Left hindlimb (tissue), 1 donor: ENCODE measurements at places on chromosomes 4 and X.
A peak's percentile ranks its signal among the peaks of the same experiment; 100 is the strongest.

GRCh38 chr4:48905363-48906015 lies 1.1 kb downstream of the OCIAD2 start:
- no peak for DNase-seq

- DNase-seq: no peak
Measured at GRCh38 chr4:63505714-63506460, 903.4 kb downstream of the TECRL start.

DNA sequence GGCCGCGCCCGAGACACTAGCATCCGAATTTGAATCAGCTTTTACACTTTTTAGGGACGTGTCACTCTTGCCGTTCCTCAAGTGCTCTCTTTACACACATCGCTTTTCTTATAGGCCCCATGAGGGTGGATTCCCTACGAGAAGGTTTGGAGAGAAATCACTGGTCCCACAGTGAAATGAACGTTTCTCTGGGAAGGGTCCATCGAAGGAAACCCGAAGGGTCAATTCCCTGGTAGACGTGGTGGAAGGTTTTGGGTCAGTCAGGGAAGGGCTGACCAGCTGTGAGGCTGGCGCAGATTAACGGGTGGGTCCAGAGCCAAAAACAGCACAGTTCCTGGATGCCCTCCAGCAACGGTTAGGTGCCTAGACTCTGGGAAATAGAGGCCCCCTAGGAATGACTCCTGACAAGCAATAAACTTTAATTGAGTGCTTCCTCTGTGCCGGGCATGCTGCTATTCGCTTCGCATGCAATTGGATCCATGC lies 35.9 kb downstream of the ETDC start:
- peak; percentile 50 for DNase-seq

DNA sequence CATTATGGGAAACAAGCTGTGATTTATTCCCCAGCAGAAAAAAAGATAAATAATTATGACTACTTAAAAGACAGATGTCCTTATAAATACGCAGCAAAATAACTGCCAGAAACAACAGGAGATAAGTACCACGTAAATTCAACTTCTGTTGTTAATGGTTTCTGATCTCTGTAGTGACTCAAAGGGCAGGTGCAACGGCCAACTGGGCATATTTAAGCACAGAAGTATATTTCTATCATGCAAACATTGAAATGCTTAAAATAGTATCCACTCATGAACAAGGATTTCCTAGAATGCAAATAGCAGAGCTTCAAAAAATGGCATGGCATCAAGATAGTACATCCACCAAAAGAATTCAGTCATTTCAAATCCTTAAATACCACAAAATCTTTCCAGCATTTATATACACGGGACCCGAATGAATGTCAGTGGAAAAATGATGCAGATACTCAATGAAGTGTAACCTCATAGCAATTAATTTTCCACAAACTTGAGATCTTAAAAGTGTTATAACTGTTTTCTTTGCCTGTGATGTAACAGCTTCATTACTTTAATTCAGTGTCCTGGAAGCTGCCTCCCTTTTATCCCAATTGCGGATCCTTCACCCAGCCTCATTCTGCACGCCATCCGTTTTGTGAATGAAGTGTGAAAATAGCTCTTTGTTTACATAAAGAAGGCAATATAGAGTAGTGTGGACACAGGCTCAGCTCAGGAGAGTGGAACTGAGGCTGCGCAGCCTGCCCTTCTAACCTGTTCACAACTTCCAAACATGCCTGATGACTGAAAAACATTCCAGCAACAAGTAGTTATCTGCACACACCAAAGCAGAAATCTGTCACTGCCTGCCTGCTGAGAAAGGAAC lies 10.2 kb downstream of the PDGFC start:
- no peak for DNase-seq

GRCh38 chr4:184280591-184281071 lies 63.0 kb upstream of the ENPP6 start:
- no peak for DNase-seq

GRCh38 chr4:12861422-12861821 lies 622.7 kb downstream of the RAB28 start:
- no peak for DNase-seq

DNA sequence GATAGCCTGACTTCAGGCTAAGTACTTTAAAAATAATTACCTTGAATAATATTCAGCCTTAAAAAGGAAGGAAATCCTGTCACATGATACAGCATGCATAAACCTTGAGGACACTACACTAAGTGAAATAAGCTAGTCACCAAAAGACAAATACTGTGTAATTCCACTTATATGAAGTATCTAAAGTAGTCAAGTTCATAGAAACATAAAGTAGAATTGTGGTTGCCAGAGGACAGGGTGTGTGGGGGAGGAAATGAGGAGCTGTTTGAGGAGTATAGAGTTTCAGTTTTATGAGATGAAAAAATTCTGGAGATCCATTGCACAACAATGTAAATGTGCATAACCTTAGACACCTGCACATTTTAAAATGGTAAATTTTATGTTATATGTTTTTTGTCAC lies 5.6 kb upstream of the STPG2 start:
- DNase-seq: no peak

DNA sequence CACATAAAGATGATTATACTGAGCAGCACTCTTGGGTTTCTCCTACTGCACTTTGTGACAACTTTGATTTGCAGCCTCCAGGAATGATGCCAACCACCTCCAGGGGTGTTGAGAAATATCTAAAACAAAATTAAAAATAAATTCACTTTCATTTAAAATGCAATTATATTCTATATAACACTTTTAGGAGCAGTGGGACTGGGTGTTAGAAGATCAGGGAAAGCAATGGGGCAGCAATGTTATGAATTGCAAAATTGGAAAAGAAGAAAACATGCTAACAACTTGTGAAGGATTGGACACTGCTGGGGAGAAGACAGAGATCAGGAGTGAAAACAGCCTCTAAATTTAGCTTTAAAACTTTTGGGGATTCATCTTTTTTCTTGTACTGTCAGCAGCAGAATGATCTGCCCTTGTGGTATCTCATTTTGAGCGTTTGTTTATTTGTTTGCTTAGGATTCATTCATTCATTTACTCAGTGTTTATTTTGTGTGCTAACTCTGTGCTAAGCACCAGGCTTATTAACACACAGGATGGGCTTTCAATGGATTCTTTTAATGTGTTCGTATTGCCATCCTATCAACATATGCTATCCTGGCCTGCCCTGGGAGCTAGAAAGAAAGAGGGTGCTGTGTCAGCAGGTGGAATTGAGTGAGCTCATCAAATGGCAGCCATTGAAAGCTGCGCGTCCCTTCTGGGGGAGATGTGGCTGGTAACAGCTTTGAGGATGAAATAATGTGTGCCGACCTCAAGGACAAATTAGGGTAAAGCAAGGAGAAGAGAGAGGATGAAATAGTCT lies 96.5 kb downstream of the FRMPD4 start:
- DNase-seq: no peak

DNA sequence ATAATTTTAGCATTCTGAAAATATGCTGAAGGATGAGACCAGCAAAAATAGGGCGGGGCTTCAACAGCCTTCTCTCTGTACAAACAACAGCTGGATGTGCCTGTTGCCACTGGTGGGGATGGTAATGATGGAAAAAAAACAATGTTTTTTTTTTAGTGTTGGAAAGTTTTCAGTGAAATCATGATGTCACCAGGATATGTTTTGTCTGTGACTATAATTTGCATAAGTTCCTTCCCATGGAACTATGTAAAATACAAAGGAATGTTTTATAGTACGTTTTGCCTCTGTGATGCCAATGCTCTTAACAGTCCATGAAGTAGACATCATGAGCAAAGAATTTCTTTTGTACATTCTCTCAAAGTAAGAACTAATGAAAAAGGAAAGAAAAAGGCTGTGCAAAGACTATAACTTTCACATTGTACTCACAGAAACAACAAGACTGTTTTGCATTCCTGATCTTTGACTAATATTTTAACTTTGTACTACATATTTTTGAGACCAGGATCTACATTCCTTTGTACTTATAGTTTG lies 589.7 kb downstream of the SPRY1 start:
- DNase-seq: peak; percentile 60

DNA sequence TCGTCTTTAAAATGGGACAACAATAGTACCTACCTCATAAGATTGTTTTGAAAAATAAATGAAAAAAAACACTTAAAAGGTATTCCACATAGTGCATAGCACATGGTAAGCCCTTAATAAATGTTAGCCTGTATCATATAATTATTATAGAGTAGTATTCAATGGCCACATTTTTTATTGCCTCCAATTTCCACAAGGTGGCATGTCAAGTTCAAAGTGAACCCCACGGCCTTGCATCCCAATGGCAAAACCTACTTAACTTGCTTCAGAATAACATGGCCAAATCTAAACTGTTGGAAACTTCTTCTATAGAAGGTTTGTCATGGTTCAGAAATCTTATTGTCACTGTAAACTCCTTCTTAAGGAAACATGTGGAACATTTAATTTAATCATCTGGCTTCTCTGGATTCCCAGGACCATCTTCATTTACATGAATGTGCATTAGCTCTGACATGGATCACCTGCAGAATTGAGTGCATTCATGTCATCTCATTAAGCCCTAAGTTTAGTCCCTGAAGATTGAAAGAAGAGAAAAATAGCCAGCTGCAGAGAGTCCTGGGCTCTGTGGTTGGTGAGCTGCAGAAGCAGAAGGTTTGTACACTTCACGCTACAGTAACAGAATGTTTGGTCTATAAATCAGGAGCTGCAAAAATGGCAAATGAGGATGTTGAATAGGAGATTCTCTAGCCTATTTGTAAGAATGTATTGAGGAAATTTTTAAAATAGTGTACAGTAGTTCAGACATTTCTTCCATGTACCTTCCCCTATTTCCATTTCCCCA lies 61.0 kb downstream of the ANXA3 start:
- no peak for DNase-seq

- no peak for DNase-seq
Measured at GRCh38 chr4:66804979-66805378, 740.3 kb downstream of the CENPC start.

DNA sequence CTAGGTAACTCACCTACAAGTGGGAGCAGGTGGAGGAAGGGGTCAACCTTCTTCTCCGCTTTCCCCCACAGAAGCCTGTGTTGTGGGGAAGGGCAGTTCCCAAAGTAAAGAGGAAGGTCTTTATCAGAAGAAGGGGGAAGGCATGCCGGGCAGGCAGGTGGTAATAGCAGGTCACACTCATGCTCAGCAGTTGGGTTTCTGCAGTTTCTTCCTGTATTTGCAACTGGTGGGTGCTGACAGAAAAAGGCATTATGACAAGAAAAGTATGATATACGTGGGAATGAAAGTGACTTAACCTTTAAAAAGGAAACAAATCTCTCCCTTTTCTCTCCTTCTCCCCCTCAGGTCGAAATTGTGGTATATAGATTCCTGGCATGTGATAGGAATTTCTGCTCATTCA lies 3.7 kb downstream of the MTMR1 start:
- DNase-seq: no peak

GRCh38 chr4:156633847-156634246 lies 337.8 kb downstream of the PDGFC start:
- DNase-seq: no peak

DNA sequence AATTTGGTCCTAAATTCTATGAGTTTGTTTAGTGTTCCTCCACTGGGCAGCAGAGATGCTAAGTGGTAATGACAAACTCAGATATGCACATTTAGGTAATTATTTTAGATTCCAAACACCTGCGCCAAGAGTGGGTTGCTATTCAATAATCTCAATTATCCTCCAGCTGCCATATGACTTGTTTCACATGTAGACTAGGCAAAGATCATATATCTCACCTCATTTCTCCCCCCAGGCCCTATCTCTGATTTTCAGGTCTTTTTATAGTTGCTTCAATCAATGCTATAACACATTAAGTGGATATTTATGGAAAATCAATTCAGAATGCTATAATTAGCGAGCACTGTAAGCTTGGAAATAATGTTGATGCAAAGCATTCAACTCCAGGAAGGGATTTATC lies 217.6 kb downstream of the KCTD8 start:
- DNase-seq: no peak

- DNase-seq: no peak
Measured at GRCh38 chr4:181835348-181835747, 407.9 kb upstream of the TENM3 start.

DNA sequence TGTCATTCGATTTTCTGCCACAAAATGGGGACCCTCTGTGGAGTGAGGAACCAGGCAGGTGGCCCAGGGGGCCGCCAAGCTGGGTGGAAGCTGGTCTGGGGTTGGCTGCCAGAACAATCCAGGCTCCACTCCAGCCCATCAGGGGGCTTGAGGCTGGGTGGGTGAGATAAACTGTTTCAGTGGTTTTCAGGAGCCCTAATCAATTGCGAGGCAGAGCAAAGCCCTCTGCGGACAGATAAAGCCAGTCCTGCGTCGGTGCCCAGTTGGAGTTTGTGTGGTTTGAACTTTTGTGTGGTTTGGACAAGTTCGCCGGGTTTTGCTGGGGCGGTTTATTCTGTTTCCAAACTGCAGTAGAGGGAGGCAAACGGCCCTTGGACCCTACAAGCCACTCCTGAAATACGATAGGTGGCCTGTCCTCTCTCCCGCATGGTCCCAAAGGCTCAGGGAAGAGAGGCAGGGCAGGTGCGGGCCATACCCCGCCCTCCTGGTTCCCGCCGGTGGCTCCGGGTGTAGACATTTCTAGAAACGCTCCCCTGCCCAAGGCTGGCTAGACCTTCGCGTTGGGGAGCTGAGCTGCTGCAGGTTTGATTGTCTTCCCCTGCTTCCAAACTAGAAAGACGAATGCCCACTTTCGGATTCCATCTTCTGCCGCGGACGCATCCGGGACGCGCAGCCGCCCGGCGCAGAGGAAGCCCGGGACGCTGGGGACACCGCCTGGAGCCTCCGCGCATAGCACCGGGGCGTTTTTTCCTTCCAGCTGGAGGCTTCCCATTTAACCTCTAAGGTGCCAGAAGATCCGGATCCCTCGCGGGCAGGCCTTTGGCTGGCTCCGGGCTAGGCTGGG lies 169.0 kb upstream of the BCOR start:
- DNase-seq: peak; percentile 76

DNA sequence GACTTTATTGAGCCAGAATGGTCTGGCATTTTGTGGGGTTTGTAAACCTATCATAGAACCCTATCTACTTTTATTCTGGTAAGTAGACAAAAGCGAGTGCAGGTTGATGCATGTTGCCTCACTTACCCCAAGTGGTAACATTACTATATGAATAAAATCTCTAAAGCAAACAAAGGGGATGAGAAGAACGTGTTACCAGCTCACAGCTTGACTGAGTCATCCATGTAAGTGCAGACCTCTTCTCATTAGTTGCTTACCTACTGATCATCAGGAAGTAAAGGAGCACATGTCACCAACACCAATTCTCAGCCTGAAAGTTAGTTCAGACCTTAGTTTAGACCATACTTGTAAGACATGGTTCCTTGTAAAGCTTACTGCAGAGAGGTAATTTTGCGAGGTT lies 1328.3 kb downstream of the C4orf33 start:
- no peak for DNase-seq

- no peak for DNase-seq
Measured at GRCh38 chrX:10502961-10503360, 117.4 kb downstream of the MID1 start.

GRCh38 chr4:7871356-7871755 lies 68.3 kb downstream of the AFAP1 start:
- DNase-seq: no peak

- DNase-seq: no peak
Measured at GRCh38 chr4:175916626-175917351, 104.7 kb upstream of the GPM6A start.
